ENCODE measurements at places on chromosomes 6 and 20.

- no peak for DNase-seq
These were observed 932.0 kb downstream of the C6orf118 start for GRCh38 chr6:164377348-164377918.

DNA sequence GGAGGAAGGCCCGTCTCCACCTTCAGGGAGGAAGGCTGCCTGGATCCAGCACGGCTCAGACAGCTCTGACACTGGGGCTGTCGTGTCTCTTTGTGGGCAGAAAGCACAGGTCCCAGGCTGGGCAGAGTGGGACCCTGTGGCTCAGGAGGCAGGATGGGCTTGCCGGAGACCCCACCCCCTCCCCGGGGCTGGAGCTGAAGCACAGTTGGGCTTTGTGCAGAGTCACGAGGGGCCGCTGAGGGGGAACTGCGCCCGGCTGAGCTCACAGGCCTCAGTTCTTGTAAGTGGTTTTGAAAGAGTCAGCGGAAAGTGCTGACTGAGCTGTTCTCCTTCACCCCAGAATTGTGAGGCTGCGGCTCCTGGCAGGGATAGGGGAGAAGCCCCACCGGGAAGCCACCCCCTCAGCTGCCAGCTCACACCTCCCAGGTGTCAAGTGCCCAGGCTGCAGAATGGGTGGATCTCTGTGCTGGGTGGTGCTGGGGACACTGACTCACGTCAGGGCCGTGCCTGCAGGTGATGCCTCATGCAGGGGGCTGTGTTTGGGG lies 145.5 kb upstream of the RNF24 start:
- peak; percentile 66 for DNase-seq

DNA sequence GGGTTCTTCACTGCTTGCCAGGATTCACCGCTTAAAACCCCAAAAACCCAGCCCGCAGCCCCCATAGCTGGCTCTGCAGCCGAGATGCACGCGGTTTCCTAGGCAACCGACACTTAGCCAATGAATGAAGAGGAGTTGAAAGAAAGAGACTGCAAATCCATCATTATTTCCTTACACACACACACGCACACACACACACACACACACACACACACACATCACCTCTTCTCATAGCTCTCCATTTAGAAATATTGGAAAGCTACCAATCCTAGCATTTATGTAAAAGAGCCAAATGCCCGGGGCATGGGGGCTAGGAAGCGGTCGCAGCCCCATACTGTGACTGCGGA lies 3.4 kb upstream of the TUBB2B start:
- peak; percentile 54 for DNase-seq

- no peak for DNase-seq
These were observed 6.5 kb downstream of the GZF1 start for GRCh38 chr20:23368316-23369071.

- DNase-seq: no peak
These were observed 16.6 kb downstream of the LAMA2 start for GRCh38 chr6:128899341-128900050.

DNA sequence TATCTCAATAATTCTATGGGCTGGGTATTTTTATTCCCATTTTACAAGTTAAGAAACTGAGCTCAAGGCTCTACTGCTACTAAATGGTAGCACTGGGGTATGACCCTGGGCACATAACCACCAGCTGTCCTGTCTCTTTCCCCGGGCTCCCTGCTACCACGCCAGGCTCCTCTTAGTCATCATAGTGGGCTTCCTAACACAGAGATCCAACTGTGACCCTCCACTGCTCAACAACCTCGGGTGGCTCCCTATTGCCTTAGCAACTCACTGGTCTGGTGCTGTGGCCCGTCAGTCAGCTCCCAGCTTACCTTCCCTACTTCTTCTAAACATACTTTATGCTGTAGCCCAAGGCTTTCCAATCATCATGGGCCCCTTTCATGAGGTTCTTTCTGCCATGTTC lies 4.5 kb downstream of the KIAA1755 start:
- DNase-seq: no peak

- no peak for DNase-seq
These were observed 6.9 kb upstream of the CITED2 start for GRCh38 chr6:139381216-139381865.

DNA sequence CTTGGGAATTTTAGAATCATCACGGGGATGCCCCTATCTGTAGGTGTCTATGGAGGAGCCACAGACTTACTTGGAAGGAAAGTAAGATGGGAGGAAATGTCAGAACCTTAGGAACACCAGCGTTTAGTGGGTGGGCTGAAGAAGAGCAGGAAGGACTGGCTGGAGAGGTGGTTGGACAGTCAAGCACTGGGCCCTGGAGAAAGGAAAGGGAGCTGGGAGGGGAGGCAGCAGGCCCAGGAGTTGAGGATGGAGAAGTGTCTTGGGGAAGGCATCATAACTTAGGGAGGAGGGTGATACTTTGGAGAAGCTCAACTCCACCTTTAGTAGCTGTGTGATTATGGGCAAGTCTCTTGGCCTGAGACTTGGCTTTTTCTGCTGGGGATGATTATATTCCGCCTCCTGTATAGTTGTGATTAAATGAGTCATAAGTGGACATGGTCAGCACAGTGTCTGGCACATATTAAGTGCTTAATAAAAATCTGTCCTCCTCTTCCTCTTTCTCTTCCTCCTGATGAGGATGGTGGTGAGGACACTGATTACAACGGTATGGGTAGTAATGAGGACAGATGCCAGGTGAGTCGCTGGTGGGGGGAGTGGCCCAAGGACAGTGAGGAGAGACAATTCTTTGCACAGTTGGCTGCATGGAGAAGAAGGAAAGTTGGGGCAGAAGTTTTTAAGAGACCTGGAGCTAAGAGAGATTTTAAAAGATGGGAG lies 125.7 kb downstream of the TOX2 start:
- no peak for DNase-seq

- no peak for DNase-seq
These were observed 253.8 kb upstream of the CDYL start for GRCh38 chr6:4522453-4522852.

- DNase-seq: peak; percentile 57
These were observed 330.5 kb upstream of the MAP3K7 start for GRCh38 chr6:90917376-90917775.

- DNase-seq: no peak
These were observed 1.7 kb upstream of the NHSL1 start for GRCh38 chr6:138500867-138501446.

GRCh38 chr6:36755435-36756348 lies 58.1 kb downstream of the RAB44 start:
- peak; percentile 97 for DNase-seq

GRCh38 chr20:47127999-47128398 lies 228.5 kb downstream of the ZMYND8 start:
- no peak for DNase-seq

- peak; percentile 4 for DNase-seq
These were observed 52.6 kb upstream of the SMIM29 start for GRCh38 chr6:34301408-34301807.

DNA sequence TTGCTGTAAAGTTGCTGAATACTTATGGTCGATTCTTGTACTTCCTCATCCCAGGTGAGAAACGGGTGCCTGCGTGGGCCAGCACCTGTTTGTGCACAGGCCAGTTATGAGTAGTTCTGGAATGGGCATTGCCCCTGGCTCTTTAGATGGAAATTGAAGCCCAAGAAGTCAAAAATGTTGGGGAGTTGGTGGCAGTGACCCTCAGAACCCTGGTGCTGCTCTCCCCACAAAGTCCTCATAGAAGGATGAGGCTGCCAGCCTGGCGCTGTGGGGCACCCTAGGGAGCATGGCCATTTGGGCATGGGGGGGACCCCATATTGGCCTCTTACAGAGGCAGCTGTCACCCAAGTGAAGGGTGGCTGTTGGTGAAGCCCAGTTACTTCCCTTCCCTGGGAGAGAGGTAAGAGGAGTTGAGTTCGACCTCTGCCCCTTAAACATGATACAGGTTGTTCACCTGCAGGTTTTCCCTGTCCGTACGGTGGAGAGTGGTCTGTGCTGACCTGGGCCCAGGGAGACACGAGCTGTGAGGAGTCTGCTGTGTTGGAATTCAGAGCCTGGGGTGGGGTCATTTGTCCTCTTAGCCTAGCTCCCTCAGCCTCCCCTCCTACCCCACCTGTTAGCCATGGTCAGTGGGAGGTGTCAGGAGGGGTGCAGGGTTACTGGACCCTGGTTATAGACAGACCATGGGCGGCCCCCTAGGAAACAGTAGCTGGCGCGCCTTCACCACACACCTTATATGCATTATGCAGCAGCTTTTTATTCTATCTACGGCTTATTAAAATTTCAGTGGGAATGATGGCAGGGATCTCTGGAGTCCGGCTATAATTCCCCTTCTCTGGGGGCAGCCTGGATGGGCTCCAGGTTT lies 4.9 kb downstream of the HMGA1 start:
- DNase-seq: no peak

DNA sequence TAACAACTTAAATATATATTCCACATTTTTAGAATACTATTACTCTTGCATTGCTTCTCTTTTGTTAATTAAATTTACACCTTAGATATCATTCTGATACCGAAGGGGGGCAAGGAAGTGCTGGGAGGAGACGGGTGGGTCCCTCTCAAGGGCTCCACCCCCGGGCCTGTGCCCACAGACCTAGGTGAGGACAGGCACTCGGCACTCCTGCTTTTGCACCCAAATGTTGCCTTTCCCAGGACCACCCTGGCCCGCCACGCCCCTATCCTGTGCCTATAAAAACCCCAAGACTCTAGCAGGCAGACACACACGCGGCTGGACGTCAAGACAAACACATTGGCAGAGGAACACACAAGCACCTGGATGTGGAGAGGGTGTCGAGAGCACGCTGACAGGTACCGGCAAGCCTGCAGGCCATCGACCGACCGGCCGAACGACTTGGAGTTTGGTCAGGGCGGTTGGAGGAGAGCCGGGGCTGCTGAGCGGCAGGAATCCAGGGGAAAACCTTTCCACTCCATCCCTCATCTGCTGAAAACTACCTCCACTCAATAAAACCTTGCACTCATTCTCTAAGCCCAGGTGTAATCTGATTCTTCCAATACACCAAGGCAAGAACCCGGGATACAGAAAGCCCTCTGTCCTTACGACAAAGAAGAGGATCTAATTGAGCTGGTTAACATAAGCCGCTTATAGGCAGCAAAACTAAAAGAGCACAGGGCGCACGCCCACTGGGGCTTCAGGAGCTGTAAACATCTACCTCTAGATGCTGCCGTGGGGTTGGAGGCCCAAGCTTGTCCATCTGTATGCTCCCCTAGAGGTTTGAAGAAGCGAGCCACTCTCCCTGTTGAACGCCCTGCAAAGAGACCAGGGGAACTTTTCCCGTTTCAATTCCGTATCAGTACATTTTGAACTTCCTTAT lies 197.4 kb upstream of the PRSS16 start:
- no peak for DNase-seq

DNA sequence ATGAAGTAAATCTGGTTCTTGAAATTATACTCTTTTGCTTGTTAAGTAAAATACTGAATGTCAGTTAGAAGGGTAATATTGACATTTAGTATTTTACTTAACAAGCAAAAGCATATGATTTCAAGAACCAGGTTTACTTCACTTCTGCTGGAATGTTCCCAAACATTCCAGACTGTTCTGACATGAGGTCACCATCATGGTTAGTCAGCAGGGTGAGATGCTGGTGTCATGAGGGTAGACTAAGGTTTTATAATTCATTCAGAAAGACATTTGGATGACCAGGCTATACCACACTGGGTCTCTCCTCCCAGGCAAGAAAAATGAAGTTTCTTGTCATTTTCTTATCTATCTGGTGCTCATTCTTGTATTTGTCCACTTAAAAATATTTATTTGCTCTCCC lies 414.4 kb upstream of the MMS22L start:
- DNase-seq: peak; percentile 80

DNA sequence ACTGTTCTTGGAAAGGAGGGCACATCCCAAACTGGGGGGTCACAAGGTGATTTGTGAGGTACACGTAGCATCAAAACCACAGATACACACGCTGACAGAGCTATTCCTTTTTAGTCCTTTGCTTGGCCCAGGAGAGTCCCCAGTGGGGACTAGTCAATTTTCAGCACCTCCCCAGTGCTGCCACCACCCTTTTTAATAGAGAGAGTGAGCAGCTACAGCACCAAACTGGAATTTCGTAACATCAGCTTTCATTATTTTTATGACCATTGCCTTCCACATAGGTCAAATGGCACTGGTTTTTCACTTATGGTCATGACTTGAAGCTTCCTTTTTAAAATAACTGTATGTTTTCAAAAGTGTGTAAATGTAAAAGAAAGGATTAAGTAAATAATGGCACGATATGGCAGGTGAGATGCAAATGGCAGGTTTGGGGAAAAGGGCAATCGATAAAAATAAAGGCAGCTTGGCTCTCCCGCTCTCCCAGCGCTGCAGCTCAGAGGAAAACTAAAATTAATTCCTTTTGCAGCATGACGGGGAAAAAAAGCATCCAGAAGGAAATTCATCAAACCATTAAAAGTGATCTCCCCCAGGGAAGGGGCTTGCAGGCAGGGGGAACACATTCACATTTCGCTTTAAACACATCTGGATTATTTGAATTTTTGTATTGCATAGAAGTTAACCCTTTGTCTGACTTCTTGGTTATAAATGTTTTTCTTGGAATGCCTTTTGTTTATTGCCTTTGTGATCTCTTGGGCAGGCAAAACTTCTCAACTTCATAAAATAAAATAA lies 95.2 kb downstream of the ANKRD60 start:
- no peak for DNase-seq

DNA sequence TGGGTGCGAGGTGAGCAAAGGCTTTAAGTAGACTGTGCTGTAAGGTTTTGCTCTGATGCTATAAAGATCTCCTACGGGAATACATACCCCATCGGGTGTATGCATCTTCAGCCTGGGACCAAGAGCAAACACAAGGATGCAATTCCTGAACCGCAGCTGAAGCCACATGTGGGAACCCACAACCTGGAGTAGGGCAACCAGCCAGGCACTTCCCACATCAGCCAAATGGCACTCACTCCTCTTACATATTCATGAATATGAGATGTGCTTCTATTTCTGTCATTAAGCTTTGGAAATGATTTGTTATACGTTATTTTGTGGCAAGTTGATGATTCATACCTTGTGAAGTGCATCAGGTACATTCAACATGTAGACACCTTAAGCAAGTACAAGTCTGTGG lies 619.2 kb downstream of the C6orf118 start:
- DNase-seq: no peak

- no peak for DNase-seq
These were observed 27.1 kb downstream of the PTGIS start for GRCh38 chr20:49540687-49541435.

GRCh38 chr6:133548423-133549159 lies 307.4 kb downstream of the EYA4 start:
- DNase-seq: peak; percentile 76

DNA sequence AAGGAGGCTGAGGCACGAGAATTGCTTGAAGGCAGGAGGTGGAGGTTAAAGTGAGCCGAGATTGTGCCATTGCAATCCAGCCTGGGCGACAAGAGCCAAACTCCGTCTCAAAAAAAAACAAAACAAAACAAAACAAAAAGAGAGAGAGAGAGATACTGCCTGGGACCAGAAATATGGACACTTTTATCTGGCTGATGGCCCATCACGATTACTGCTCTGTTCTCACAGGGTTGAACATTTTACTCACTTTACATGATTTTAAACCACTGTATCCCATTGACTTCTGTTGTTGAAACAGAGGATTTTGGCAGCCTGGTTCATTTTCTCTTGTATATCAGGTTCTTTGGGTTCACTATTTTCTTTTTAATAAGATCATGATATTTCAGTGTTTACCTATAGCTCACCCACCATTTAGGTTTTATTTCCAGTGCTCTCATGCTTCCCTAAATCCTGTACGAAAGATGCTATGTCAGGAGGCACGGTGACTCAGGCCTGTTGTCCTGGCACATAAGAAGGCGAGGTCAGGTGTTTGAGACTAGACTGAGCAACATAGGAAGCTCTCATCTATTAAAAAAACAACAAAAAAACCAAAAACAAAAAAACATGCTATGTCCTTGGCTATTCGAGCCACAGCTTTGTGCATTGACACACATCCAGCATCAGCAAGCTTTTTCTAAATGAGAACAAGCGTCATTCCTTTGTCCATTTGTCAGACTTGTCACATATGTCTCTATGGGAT lies 34.5 kb upstream of the RREB1 start:
- no peak for DNase-seq
